NCI-H446 (cell line): ENCODE measurements at places on chromosomes 5 and 9.
A peak's percentile ranks its signal among the peaks of the same experiment; 100 is the strongest.

DNA sequence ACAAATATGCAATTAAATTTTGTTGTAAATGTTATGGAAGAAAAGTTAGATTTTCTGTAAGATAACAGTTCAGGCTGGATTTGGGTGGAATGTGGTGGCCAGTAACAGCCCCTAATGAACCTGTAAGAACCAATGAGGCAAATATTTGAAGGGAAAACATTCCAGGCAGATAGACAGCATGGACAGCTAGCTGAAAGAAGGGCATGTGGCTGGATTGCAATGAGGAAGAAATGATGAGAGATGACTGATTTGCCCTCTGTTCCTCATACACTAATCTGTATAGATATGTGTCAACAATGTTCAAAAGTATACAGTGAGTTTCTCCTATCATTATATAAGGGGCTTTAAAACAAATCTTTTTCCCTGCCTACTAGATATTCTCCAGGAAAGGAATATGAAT lies 58.8 kb downstream of the MAN2A1 start:
- DNase-seq, result no peak

DNA sequence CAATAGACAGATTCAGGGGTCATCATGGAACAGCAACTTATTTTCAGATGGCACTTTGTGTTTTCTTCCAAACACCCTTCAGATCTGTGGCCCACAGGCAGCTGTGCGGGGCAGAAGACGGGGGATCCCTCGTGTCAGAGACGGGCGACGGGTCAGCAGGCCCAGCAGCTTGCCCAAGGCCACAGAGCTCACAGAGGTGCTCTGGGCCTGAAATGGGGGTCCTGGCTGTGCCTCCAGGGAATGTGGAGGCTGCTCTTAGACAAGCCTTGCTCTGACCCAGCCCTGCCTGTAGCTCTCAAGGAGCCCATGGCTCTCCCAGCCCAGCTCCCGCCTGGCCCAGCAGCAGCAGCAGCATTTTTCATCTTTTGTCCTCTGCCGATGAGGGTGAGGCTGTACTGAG lies 40.9 kb upstream of the SARDH start:
- DNase-seq, result no peak

DNA sequence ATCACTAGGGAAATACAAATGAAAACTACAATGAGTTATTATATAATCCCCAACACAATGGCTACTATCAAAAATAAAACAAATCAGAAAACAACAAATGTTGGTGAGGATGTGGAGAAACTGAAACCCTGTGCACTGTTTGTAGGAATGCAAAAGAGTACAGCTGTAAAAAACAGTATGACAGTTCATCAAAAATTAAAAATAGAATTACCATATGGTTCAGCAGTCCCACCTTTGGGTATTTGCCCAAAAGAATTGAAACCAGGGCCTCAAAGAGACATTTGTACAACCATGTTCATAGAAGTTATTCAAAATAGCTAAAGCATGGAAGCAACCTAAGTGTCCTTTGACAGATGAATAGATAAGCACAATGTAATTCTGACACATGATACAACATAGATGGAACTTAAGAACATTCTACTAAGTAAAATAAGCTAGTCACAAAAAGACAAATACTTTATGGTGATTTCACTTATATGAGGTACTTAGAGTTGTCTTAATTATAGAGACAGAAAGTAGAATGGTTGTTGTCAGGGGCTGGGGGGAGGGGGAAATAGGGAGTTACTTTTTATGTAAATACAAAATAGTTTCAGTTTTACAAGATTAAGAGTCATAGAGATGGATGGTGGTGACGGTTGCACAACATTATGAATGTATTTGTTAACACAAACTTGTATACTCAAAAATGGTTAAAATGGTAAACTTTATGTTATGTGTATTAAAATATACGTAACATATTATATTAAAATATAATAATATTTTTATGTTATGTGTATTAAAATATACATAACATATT lies 102.8 kb downstream of the KCTD16 start:
- DNase-seq, result no peak

GRCh38 chr5:32383065-32383464 lies 61.5 kb downstream of the ZFR start:
- DNase-seq, result no peak

DNA sequence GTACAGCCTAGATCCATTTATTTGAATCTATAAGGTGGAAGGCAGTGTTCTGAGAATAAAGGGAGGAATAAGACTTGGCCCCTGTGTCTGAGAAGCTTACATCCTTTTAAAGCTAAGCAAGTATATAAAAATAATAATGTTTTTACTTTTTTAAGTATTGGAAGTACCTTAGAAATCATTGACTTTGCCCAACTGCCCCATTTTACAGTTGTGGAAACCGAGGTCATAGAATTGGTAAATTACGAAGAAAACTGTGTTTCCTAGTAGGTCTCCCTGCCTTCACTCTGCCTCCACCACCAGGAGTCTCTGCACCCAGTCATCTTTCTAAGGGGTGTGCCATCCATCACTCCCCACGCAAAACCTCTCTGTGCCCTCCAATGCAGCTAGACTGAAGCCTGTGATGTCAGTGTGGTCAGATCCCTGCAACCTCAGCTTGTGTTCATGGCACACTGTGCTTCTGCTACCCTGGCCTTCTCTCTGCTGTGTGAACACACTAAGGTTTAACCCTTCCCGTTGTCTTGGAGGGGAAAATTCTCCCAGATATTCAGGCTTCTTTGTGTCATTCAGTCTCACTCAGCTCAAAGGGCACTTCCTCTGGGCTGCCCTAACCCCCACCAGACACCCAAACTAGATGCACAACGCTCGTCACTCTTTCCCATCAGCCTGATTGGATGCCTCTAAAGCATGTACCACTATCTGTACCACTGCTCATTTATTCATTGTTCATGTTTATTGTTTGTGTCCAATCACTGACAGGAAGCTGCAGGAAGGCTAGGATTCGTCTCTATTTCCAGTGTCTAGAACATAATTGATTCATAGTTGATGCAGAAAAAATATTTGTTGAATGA lies 18.2 kb downstream of the ADRB2 start:
- DNase-seq, result no peak

GRCh38 chr5:158514986-158515359 lies 584.7 kb downstream of the EBF1 start:
- DNase-seq, result no peak

DNA sequence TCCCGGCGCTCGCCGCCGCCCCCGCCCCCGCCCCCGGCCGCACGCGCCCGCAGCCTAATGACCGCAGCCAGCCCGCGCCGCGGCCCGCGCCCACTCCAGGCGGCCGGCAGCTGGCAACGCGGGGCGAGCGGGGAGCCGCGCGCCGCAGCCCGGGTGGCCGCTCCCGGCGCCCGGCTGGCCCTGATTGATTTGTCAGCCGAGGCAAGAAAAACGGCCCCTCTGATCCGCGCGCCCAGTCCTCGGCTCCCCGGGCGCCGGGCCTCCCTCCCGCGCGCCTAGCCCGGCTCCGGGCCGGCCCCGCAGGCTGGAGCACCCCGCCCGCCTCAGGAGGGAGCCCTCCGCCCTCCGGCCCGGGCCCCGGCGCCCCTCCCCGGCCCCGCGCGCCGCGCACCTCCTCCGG lies 11.9 kb upstream of the LHX2 start:
- no peak for DNase-seq

GRCh38 chr5:6868171-6868570 lies 154.9 kb downstream of the TENT4A start:
- no peak for DNase-seq

- DNase-seq, result no peak
Measured at GRCh38 chr9:15622318-15622971, 69.6 kb downstream of the CCDC171 start.

GRCh38 chr5:138369706-138370105 lies 17.2 kb downstream of the KDM3B start:
- DNase-seq, result no peak

DNA sequence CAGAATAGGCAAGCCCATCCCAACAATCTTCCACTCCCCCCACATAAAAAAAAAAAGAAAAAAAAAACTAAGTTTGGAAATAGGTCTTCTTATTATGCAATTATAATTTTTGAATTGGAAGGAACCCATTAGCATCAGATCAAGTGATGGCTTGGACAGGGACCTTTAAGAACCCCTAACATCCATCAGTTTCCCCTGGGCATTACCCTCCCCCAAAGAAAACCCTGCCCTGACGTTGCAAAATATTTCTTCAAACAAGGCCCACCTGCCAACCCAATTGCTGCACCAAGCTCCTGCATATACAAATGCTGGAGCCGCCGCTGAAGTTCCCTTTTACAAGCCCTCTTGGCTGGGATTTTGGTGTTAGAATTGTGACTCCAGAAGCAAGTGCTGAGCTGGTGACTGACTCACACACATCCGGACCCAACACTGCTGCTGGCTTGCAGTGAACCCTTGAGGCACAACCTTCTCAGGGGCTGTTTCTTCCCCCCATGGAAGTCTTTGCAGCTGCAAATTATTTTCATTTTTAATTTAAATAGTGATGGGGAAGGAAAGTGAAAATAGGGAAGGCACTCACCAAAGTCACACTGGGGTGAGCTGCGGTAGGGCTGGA lies 56.1 kb upstream of the AFAP1L1 start:
- no peak for DNase-seq

- DNase-seq, result no peak
Measured at GRCh38 chr5:103305809-103306208, 47.2 kb downstream of the MACIR start.

DNA sequence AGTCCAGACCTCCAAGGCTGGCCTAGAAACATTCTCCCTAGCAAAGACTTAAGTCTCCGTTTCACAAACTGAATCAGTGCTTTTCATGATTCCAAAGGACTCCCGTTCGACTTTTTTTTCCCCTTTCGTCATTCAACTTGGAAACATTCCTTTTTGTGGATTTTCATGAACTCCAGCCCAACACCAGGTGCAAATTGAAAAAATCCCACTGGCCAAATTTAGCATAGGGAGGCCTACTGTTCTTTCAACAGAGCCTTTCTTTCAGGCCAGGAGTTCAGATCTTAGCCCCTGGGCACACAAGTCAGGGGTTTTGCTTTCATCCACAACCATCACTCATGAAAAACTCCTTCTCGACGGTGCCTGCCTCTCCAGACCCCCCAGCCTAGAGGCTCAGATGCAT lies 285.3 kb downstream of the PIK3R1 start:
- DNase-seq, result no peak

GRCh38 chr5:55773057-55773456 lies 35.2 kb downstream of the DDX4 start:
- DNase-seq, result no peak

DNA sequence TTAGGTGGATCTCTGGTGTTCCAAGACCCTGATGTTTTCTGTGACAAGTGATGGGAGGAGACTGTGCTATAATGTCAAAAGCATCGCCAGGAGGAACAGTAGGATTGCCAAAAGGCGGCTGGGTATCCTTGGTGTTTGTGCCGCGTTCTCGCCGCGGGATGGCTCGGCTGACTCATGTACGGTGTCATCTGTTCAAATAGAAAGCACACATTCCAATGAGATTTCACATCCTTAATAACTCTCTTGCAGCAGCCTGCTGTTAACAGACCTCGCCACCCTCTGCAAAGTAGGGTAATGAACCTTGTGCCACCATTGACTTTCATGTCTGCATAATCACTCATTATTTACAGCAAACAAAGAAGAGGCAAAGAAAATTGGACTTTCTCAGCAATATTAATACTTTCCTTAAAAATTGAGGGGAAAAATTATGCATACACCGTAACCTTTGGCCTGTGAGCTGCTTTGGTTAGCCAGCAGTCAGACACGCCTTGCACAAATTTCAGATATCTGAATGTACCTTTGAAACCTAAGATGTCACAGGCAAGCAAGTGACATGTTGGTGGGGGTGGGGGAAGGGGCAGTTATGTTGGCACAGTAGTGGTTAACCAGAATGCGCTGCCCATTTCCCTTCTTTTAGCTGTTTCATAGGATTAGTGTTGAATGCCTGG lies 289.4 kb downstream of the EFNA5 start:
- peak; percentile 95 for DNase-seq

DNA sequence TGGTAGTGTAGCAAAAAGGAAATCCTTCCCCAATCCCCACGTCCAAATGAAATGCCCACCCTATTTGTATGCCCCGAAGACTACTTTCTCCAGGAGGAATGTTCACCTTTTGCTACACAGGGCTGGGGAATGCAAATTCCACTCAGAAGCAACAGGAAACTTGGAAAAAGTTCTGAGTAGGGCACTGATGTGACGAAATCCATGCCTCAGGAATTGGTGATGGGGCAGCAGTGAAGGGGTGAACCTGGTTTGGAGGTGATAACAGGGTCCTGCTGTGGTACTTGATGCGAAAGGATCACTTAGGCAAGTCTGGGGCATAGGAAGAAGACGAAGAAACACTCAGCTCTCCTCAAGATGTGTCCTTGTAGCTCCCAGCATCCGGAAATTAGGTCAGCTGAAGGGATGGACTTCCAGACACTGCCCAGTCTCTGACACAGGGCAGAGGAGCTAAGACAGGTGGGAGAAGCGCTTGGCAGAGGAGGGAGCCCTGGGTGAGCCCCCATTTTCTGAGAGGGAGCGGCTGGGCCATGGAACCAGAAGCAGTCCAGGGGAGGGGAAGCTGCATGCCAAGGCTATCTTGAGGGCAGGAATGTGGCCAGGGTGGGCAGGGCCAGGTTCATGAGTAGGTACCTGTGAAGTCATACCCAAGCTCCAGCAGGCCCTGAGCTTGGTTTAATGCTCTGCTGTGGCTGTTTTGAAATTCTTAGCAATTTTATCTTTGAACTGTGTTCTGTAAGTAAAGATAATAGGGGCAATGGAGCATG lies 22.2 kb upstream of the MVB12B start:
- no peak for DNase-seq

GRCh38 chr5:111635151-111635902 lies 121.7 kb downstream of the NREP start:
- DNase-seq, result peak; percentile 42

DNA sequence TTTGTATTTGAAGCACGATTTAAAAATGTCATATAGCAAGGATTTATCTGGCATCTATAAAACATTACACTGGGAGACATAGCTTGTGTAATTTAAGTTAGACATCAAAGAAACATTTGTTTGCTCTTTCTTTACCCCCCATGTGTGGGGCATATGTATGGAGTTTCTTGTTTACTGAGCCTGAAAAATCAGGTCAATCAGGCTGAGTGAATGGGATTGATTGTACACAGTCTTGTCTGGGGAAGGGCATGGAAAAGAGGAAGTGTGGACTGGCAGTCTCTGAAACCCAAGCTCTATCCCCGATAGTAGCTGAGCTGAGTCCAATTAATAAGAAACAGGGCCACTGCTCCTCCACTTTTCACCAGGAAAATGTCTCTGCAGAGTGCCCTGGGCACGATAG lies 49.4 kb downstream of the SLC46A2 start:
- no peak for DNase-seq
